ENCODE measurements at places on chromosomes 7 and 10.

- DNase-seq, result no peak
Measured at GRCh38 chr7:155701972-155702544, 57.6 kb downstream of the RBM33 start.

- no peak for DNase-seq
Measured at GRCh38 chr10:10054466-10054865, 963.2 kb upstream of the CELF2 start.

DNA sequence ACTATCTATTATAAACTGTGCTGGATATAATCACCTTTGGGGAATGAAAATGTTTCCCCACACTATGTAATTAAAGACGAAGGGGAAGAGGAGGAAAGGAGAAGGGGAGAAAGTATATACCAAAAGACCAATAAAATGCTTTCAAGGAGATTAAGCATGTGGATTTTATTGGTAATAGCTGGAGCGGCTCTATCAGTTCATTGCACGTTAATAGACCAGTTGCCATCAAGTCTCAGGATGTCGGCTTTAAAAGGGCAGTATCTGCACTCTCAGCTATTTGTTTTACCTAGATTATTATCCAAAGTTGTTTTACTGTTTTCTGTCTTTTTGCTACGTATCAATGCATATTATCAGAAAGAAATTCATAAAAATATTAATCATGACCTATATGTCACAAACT is 9.0 kb downstream of the ETV1 start:
- no peak for DNase-seq

GRCh38 chr7:76372984-76373833 is 14.4 kb upstream of the YWHAG start:
- DNase-seq, result no peak

DNA sequence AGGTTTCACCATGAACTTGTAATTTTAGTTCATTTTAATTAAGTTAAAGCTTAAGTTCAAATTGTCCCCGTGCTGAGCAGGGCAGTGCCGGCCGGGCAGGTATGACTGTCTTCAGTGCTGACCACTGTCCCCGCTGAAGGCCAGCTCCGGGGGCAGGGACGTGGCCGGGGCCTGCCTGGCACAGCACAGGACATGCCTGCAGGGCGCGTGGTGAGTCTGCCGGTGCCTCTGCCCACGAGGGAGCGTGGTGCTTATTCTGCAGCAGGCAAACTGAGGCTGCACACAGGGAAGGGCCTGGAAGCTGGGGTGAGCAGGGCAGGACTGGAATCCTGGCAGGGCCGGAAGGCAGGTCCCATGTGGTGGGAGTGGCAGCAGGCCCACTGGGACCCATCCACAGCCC is 9.8 kb downstream of the MICALL2 start:
- no peak for DNase-seq

DNA sequence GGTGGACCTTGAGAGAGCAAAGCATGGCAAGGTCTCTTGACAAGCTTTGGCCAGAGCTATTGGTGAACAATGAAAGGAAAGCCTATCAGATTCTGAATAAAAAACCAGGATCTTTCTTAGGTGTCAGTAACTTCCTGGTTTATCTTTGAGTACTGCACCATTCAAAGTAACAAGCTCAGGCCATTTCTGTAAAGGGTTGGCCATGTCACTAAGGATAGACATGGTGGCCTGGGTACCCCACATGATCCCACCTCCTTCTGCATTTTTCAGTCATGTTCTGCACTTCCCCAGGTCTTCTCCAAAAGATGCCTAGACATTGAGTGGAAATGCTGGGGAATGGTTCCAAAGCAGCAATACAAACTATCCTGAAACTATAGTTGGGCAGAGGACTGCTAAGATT is 242.0 kb downstream of the ARHGAP12 start:
- no peak for DNase-seq

GRCh38 chr7:105978035-105978434 is 15.0 kb downstream of the CDHR3 start:
- DNase-seq, result no peak

GRCh38 chr7:90678986-90679385 is 82.9 kb downstream of the CDK14 start:
- peak; percentile 13 for DNase-seq

GRCh38 chr10:97782455-97783228 is 10.8 kb upstream of the SFRP5 start:
- DNase-seq, result no peak

Measured in NCI-H524 (cell line).